ENCODE measurements at places on chromosomes 4 and X. TPM values are rescaled to one million over a fixed set of nuclear protein-coding genes. Genes with fewer than 3 reads are reported as not detected.

Gene XAGE2
- total RNA-seq, result not detected

Gene MAGEB1
- total RNA-seq, result not detected

Gene XAGE1A
- total RNA-seq, result not detected

Gene MAGIX
- total RNA-seq, result 2.2 TPM

Gene CDKL2
- 6.2 TPM for total RNA-seq

Gene MAGEC2
- total RNA-seq, result not detected

Gene GAGE12G
- not detected for total RNA-seq

Gene MID1
- 52.6 TPM for total RNA-seq

Gene CT45A10
- not detected for total RNA-seq

Gene FGF13
- 0.69 TPM for total RNA-seq

Gene CCDC149
- total RNA-seq, result 2.2 TPM

Gene ITIH6
- under 0.01 TPM for total RNA-seq

Gene RGN
- not detected for total RNA-seq

Gene GRID2
- not detected for total RNA-seq

Gene PPEF2
- total RNA-seq, result not detected

Gene RTL9
- under 0.01 TPM for total RNA-seq

Gene LEF1
- total RNA-seq, result 163 TPM

Gene BRS3
- total RNA-seq, result not detected
